ENCODE measurements at places on chromosomes 16 and 17.
A peak's percentile ranks its signal among the peaks of the same experiment; 100 is the strongest.

DNA sequence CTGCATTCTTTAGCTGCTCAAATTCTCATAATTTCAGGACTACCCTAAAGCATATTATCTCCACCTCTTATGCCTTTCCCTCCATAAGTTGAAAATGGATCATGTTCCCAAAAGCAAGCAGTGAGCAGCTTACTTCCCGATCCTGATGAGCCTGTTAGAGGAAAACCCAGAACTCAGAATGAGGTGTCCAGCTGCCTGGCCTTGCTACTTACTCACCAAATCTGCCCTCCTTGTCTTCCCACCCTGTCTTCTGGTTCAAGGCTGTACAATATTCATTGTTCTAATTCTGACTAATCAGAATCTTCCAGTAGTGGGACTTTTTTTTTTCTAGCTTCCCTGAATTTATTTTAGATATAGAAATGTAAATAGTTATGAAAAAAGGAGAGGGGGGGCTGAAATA lies 10.8 kb downstream of the LYRM1 start:
- no peak for DNase-seq

DNA sequence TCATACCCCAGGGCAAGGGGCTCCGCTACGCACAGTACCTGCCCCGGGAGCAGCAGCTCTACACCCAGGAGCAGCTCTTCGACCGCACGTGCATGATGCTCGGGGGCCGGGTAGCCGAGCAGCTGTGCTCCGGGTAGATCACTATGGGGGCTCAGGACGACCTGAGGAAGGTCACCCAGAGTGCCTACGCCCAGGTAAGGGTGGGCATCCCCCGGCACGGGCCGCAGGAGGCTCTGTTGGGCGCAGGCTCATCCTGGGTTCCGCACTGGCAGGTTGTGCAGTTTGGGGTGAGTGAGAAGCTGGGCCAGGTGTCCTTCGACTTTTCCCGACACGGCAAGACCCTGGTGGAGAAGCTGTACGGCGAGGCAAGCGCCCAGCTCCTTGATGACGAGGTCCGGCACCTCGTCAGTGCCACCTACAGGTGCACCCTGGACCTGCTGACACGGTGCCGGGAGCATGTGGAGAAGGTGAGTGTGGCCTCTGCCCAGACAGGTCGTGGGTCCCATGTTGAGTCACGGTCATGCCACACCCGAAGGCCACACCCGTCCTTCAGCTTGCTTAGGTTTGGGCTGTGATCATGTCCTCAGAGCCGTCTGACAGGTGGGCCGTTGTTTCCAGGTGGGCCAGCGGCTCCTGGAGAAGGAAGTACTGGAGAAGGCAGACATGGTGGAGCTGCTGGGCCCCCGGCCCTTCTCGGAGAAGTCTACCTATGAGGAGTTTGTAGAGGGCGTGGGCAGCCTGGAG lies 19.3 kb downstream of the DBNDD1 start:
- DNase-seq = no peak

GRCh38 chr16:67088551-67088950 lies 21.2 kb upstream of the PHAF1 start:
- no peak for DNase-seq

DNA sequence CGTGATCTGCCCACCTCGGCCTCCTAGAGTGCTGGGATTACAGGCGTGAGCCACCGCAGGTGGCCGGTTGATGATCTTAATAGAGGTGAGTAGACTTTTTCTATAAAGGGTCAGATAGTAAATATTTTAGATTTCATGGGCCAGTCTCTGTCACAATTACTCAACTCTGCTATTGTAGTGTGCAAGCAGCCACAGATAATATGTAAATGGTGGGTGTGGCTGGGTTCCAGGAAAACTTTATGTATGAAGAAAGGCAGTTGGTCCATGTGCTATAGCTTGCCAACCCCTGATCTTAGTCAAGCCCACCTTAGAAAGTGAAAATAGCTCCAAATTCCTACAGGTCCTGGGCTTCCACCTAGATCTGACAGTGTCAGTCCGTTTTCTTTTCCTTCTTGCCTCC lies 94.9 kb upstream of the PMFBP1 start:
- DNase-seq = no peak

DNA sequence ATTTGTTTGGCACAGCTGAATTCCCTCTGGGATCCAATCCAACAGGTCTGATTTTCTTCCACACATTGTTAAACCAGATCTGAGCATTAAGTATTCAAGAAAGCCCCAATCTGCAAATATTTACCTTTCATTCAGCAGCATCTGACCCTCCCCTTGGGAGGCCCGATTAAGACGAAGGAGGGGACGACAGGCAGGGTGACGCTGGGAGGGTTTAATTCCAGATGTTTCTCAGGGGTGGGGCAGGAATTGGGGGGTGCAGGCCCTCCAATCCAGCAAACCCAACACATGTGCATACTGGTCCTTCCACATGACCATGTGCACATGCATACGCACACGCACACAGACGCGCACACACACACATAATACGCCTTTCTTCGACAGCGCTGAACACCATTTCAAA lies 240.5 kb downstream of the GSG1L start:
- DNase-seq = no peak

- no peak for DNase-seq
These were observed 46.4 kb downstream of the MYH11 start for GRCh38 chr16:15810411-15810810.

DNA sequence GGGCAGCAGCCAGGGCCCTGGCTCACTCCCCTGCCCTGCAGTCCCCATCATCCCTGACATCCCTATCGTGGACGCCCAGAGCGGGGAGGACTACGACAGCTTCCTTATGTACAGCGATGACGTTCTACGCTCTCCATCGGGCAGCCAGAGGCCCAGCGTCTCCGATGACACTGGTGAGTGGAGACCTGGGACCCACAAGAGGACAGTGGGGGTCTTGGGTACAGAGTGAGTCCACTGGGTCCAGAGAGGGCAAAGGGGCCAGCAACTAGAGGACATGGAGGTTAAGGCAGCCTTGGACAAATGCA lies 12.6 kb downstream of the GALK1 start:
- no peak for DNase-seq

DNA sequence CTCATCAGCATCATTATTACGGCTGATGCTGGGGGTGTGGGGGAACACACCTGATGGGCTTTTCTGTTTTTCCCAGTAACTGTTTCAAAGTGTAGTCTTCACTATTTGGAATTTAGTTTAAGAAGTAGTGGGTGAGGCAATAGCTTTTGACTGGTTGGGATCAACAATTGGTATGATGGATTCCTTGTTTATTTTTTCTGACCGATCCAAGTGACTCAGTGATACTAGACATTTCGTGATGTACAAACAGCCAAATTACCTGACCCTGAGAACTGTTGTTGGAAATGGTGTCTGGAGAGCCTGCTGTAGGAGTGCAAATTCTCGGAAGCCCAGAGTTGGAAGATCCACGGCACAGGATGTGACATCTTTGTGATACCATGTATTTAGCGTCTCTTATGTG lies 204.2 kb downstream of the PRKCA start:
- no peak for DNase-seq

GRCh38 chr16:11208916-11209665 lies 46.9 kb downstream of the SOCS1 start:
- no peak for DNase-seq

- no peak for DNase-seq
These were observed 19.8 kb upstream of the ANKRD40CL start for GRCh38 chr17:50787106-50787505.

DNA sequence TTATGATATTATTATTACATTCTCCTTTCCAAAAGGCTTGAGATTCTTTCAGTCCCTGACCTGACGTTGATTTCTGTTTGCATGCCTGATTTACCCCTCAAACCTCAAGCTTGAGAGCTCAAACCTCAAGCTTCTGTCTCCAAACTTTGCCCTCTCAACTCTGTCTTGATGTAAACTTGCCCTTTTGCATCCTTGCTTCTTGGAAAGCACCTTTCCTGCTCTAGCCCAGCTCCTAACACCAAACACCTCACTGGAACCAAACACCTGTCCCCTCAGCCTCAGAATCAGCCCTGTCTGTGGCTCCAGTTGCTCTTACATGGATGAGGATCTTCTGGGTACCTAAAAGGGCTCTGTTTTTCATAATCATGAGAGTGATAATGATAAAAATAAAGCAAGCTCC lies 109.2 kb downstream of the GP2 start:
- DNase-seq = no peak

DNA sequence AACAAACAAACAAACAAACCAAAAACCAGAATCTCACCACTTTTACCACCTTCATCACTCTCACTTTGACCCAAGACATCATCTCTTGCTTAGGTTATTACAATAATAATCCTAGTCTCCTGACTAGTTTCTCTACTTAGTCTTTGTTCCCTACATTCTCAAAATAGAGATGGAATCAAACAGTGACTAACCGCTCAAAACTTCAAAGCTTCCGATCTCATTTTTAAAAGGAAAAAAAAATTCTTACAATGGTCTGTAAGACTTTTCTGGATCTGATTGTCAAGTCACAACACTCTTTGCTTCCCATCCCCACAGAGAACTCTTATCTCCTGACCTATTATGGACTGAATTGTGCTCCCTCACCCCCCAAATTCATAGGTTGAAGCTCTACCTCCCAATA lies 60.9 kb downstream of the SPAG9 start:
- DNase-seq = no peak

DNA sequence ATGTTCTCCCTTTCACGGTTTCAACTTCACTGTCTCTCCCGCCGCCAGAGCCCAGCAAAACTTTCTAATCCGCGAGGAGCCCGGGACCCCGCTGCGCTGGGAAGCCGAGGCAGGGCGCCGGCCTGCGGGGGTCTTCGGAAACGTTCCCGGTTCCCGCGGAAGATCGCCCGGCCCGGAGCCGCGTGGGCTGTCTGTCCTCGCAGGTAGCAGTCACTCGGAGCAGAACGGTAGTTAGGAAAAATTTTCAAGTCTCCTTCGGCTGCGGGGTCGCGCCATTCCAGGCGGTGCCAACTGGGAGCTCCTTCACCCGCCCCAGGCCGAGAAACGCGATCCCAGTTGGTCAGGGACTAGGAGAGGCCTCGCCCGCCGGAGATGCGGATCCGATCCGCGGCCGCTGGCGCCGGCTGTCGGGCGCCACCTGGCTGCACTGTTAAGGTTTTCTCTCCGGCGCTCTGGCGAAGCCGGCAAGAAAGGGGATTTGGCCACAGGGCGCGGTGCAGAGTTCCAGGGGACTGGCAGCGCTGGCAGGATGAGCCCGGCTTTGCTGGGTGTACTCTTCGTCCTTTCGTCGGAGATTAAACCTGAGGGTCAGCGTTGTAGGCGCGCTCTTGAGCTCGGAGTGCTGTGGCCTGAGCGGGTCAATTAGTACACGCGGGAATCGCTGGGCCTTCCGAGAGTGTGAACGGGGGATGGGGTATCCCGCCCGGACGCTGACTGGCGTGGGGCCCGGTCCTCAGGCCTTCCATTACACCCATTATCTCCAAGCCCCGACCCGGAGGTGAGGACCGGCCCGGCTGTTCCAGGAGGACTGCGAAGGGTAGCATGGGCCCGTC lies 135.4 kb downstream of the KCNJ12 start:
- DNase-seq = peak; percentile 44

DNA sequence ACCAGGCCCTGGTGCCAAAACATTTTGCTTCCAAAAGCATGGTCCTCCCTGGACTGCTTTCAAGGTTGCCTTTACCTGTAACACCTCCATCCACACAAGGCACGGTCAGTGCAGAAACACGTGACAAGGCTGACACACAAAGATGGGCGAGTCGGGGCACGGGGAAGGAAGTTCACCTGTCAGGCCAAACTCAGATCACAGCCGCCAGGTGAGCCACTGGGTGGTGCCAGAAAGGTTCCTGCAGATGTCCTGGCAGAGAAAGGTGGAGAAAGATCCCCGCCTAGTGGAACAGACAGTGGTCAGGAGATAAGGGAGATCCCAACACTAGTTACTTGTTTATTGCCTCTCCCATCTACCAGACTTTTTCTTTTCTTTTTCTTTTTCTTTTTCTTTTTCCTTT lies 155.3 kb downstream of the AIPL1 start:
- no peak for DNase-seq

DNA sequence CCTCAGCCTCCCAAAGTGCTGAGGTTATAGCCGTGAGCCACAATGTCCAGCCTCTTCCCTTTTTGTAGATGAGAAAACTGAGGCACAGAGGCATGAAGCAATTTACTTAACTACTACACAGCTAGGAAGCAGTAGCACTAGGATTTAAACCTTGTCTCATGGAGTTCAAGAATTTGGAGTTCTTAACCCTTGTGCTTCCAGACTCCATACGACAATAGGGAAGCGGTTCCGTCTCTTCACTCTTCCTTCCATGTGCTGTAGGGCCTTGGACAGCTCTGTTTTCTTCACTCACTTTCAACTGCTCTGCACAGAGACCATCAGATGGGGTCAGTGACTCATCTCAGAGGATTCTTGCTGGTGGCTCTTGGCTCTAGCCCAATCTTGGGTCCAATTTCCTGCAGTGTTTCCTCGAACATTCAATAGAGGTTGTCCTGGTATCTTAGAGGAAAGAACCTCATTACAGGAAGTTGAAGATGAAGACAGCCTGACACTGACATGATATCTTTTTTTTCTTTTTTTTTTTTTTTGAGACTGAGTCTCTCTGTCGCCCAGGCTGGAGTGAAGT lies 19.3 kb downstream of the ITGAL start:
- no peak for DNase-seq

DNA sequence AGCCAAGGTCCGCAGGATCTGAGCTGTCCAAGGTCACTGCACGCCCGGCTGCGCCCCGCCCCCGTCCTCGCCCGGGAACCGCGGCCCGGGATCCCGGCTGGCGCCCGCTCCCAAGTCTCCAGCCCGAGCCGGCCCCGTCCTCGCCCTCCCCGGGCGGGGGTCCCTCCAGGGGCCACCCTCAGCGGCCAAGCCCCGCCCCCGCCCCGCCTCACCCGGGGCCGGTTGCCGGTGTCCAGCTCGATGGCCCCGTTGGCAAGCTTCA lies 216 bp downstream of the VPS9D1 start:
- DNase-seq = no peak

GRCh38 chr17:49049265-49049664 lies 52.1 kb downstream of the IGF2BP1 start:
- DNase-seq = no peak

- no peak for DNase-seq
These were observed 70.0 kb upstream of the PMFBP1 start for GRCh38 chr16:72241930-72242329.

DNA sequence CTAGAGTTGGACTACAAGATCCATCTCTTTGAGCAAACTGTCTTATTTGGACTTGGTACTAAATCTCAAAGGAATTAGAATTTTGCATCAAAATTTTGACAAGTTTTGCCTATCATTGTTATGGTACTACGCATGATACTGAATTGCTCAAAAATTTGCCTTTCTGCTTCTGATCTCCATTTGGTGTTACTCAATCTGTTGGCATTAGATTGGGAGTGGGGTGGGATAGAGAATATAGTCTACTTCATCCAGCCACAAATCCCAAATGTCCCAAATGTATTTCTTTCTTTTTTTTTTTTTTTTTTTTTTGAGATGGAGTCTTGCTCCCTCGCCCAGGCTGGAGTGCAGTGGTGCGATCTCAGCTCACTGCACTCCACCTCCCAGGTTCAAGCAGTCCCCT lies 204.8 kb downstream of the TANC2 start:
- no peak for DNase-seq

DNA sequence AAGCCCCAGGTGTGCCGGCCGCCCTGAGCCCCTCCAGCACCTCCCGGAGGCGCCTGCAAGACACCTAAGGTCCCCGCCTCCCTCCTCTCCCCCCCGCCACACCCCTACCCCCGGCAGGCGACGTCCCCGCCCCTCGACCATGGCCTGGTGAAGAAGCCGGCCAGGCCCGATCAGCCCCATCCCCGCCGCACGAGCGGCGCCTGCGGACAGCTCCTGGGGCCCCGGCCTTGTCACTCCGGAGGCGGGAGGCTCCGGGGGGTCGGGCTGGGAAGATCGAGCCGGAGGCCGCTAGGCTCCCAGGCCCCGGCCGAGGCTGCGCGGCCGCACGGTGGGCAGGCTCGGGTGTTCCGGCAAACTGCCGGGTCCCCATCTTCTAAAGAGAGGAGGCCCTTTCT lies 405 bp upstream of the ACE start:
- peak; percentile 70 for DNase-seq

GRCh38 chr16:64705443-64705842 lies 416.4 kb downstream of the CDH11 start:
- DNase-seq = no peak
